Inflammatory macrophage treated with lipopolysaccharide for 4 hours (primary cell): ENCODE measurements at places on chromosomes 7 and 10.
A peak's percentile ranks its signal among the peaks of the same experiment; 100 is the strongest.

GRCh38 chr7:36291387-36292316 lies 98.0 kb upstream of the ANLN start:
- DNase-seq = peak; percentile 79

DNA sequence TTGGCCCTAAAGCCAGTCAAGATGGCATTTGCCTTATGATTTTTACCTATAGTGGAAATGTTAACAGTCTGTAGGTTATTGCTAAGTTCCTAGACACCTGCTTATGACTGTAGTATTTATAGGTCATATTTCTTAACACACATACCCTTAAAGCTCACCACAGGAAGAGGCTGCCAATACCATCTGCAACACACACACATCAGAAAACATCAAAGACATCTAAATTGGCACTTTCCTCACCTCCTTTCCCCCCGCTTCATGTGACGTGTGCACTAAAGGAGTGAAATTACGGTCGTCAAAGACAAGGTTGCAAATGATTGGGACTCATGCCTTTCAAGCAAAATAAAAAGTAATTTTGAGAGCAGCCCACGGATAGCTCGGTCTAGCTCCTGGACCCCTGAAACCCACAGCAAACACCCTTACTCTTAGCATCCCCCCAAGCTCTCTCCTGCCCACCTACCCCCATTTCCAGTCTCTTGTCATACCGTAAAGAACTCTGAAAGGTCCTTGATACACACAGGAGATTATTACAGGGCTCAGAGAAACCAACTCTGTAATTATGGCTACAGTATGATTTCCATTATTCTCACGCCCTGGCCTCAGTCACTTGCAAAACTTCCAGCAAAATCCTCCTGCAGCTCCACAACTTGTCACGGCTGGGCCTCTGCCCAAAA lies 90.5 kb downstream of the PLXNA4 start:
- no peak for DNase-seq

GRCh38 chr10:77498829-77499228 lies 138.8 kb downstream of the KCNMA1 start:
- DNase-seq = no peak

DNA sequence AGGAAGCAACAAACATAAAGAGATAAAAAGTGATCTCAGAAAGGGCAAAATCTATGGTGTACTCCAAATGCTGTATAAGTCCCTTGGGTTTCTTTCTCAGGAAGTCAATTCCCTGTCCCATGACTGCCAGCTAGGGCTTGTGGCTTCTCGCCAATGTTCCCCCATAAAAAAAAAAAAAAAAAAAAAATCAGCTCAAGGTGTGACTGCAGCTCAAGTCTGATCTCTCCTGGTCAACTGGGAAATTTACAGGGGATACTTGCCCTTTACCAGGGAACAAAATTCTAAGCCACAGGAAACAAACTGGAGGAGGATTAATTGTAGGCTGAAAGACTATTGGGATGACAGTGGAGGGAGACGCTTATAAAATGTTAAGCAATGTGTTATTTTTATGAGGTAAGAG lies 76.0 kb downstream of the PCGF5 start:
- no peak for DNase-seq

GRCh38 chr7:48628793-48629349 lies 295.5 kb upstream of the CDC14C start:
- DNase-seq = no peak

- no peak for DNase-seq
Observed at GRCh38 chr7:8597565-8597964, 164.2 kb downstream of the NXPH1 start.
